ENCODE measurements at places on chromosomes 6 and 20.

DNA sequence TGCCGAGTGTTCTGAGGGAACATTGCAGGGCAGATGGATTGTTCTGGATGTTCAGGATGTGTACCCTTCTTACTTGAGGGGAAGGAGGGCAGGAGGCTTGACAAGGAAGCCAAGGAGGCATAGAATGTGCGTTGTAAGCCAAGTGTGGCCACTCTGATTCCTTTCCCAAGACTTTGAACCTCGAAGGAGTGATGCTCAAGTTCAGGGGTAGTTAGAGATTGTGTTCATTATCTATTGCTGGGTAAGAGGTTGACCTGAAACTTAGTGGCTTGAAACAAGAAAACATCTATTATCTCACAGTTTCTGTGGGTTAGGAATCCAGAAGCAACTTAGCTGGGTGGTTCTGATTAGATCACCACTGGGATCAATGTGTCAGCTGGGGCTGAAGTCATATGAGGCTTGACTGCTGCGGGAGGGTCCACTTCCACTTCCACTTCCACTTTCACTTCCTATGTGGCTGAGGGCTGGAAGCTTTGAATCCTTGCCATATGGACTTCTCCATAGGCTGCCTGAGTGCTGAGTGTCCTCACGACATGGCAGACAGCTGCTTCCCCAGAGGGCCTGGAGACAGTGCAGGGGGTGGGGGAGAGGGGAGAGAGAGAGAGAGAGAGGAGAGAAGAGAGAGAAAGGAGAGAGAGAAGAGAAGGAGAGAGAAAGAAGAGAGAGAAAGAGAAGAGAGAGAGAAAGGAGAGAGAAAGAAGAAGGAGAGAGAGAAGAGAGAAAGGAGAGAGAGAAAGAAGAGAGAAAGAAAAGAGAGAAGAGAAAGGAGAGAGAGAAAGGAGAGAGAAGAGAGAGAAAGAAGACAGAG, 6.9 kb upstream of the CD40 start:
- no peak for DNase-seq

DNA sequence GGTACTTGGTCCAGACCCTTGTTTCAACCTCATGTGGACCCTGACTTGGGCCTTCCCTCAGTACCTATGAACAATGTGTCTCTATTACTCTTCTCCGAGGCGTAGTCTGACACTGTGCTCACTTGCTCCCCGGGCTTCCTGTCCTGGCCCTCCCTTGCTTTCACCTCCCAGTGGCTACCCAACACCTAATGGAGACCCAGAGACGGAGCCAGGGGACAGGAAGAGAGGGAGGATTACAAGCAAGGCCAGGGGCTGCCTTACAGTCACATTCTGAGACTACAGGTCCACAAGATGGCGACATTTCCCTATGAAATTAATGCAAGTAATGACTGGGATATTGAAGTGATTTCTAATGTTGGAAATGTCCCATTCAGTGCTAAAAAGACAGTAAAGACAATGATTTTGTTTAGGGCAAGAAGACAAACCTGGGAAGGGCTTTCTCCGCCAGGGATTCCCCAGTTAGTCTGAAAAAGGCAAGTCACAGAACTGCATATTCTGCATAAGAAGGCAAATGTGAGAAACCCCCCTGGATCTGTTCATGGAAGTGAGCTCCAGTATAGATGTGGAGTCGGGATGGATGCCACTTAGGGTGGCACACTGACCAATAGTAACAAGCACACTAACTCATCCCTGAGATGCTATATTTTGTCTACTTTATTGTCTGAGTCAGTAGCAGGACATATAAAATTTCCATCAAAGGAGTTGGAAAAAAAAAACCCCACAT, 44.0 kb upstream of the ZBTB24 start:
- peak; percentile 80 for DNase-seq

- peak; percentile 61 for DNase-seq
Measured at GRCh38 chr6:41940759-41941279, 789 bp downstream of the CCND3 start.

- no peak for DNase-seq
Measured at GRCh38 chr6:143731789-143732188, 54.0 kb downstream of the PHACTR2 start.

GRCh38 chr6:6758915-6759654, 170.6 kb downstream of the LY86 start:
- DNase-seq, result peak; percentile 77

DNA sequence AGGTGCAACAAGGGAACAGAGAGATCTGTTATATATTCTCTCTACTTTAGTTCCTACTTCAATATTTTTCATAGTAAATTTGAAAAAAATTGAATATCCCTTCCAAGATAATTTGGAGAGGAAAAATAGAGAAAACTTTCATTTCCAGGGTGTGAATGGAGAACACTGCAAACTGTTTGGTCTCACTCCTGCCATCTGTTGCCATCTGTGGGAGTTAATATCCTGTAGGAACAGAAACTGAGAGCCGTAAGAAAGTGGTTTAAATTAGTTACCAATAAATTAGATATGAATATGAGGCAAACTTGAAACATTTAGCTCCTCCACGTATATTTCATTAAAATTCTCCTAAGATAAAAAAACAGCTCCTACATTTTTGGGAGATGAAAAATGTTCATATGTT, 4.2 kb downstream of the ZNF337 start:
- DNase-seq, result no peak

GRCh38 chr6:45988635-45989034, 27.0 kb downstream of the CLIC5 start:
- DNase-seq, result no peak

DNA sequence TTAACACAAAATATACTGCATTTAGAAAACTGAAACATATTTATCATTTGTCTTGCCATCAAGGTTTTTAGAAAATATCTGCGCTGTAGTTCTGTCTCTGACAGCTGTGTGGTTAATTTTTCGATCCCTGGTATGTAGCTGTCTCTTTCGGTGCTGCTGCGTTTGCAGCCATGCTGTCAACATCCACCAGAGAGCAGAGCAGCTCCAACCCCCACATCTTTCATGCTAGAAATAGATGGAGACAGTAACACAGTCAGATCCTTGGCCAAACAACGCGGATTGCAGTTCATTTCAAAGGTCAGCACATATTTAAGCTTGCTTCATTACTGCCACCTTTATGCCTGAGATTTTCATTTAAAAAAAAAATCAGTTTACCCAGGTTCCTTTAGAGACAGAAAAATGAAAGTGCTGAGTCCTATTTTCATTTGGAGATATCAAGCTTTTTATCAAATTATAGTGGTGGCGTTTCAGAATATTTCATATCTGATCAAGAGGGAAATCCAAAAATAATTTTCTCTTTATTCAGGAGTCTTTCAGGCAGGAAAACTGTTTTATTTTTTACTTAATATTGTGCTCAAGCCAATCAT, 157.7 kb upstream of the MMS22L start:
- DNase-seq, result peak; percentile 63

DNA sequence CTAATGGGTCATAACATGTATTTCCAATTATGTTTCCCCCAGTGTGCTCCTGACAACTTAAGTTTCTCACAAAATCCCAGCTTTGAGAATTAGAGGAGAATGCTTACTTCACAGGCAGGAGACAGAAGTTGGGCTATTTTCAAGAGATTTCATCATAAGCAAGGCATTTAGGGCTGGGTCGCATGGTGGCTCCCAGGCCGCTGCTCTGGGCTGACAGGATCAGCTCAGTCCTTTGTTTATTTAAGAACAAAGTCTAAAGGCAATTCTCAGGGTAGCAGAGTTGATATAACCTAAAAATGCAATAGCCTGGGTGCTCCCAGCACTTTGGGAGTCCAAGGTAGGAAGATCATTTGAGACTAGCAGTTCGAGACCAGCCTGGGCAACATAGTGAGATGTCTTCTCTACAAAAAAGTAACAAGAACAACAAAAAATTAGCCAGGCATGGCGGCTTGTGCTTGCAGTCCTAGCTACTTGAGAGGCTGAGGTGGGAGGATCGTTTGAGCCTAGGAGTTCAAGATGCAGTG, 10.9 kb downstream of the FOXQ1 start:
- DNase-seq, result peak; percentile 67

- no peak for DNase-seq
Measured at GRCh38 chr6:165905744-165906143, 242.7 kb upstream of the PDE10A start.

- DNase-seq, result no peak
Measured at GRCh38 chr6:161232010-161232409, 41.9 kb downstream of the AGPAT4 start.

DNA sequence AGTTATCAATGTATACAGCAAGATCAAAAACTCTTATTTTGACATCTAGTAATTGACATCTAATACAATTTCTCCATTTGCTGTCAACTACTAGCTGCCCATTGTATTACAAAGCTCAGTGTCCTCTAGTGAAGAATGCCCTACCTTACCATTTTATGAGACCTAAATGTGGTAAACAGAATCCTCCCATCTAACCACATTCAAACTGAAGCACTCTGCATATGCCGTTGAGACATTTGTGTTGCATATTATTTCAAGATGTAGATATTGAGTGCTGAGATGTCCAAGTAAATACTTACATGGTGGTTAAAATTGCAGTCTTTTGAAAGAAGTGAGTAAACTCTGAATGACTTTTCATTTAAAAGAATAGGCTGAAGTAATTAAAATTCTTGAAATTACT, 597 bp upstream of the GLYATL3 start:
- DNase-seq, result no peak

- no peak for DNase-seq
Measured at GRCh38 chr6:152471456-152472265, 165.5 kb downstream of the SYNE1 start.

GRCh38 chr6:71879016-71879415, 7.3 kb upstream of the RIMS1 start:
- DNase-seq, result no peak

DNA sequence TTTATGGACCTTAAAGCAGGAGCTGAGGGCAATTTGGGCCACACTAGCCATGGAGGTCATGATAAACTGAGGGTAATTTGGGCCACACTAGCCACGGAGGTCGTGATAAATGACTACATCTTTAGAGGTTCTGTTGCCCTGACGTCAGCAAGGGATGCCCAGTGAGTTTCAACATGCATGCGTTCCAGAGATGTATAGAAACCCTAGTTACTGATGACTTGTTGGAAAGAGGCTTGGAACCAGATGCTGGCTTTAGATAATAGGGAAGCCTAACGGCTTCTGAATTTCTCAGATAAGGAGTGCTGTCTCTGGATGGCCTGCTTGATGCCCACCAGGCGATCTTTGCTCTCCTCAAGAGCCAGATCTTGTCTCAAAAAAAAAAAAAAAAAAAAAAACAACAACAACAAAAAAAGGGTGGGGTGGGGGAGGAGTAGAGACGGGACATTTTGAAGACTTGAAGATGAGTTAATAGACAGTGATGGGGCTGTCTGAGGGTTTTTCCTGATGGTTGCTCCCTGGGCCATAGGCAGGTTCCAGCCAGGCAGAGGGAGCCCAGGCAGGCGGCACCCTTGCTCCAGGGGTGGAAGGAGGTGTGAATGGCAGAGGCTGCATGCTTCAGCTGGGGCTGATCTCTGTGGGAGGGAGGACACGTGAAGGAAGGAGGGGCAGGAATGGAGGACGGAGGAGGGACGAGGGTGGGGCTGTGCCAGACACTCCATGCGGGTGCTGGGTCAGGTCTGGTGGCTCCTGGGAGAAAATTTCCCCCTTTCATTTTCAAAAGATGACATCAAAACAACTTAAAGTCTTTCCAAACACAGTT, 27.0 kb upstream of the FRMD1 start:
- DNase-seq, result no peak

GRCh38 chr20:23249541-23249940, 101.0 kb upstream of the NXT1 start:
- no peak for DNase-seq

DNA sequence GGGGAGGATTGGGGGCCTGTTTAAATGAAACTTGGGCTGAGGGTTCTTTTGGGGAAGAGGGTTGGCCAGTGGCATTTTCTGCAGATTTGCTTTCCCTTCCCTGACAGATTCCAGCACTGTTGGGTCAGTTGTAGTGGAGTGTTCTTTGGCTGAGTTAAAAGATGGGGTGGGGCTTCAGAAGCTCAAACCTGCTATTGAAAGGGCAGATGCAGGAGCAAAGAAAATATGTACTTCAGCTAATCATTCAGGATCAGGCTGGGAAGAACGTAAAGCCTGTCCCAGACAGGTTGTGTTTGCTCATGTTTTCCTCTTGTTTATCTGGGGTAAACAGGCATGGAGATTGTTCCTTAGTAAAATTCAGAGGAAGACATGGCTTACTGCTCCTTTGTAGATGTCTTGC, 2.5 kb downstream of the SASH1 start:
- DNase-seq, result no peak

DNA sequence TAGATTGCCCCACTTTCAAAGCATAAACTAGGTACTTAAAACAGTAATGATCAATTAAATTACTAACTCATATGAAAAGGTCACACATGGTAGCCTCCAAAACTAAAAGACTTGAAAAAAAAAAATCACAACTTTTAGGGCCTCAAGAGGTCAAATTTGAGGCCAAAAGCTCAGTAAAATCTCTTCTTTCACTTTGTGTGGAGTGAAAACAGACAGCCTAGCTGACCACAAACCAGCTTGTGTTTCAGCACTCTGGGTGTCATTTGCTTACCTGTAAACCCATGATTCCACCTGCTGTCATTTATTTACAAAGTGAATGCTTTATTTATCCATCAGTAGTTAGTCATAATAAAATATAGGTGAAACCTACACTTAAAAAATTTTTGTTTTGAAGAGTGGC, 34.0 kb downstream of the GNAS start:
- no peak for DNase-seq

DNA sequence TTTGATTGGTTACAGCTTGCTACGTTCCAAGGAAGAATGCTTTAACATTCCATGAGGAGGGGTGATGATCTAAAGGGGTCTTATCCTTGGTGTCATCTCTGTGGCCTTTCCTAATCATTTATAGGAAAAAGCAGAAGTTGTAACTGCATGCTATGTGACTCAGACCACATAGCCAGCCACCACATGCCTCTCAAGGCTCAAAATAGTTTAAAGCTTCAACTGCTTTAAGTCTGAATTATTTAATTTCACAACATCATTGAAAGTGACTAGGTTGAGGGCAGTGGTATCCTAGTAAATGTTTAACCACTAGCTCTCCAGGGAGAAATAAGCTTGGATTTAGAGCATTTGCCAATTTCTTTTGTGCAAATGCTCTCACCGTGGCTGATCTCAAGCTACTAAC, 29.7 kb downstream of the MC3R start:
- DNase-seq, result no peak

DNA sequence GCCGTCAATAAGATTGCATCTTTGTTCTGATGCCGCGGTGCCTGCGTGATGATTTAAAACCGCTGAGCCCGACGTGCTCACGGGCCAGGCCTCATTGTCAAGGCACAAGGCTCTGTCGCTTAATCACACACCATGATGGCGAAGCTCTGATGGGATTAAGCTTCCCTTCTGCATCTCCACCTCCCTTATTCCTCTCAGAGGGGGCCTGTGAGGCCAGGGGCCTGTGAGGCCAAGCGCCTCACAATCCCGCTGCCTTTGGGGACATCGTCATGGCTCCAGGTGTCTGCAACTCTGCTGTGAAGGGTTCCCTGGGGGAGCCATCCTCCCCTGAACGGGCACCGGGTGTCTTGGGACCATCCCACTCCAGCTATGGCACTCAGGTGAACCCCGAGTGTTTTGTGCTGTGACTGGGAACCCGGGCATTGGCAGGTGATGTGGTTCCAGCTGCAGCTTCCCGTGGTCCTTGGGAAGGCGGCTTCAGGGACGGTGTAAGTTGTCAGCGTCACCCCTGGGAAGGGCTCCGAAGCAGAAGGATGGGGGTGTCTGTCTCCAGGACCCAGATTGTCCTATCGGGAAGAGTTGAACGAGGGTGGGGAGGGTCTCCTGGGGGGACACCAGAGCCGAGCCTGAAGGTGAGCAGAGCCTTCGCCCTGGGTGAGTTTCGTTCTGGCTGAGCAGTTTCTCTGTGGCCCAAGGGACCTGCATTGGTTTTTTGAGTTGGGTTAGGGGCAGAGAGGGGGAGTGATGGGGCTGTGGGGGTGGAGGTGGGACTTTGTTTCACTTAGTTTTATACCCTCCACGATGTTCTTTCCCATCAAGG, 18.0 kb upstream of the BHLHE23 start:
- DNase-seq, result no peak

GRCh38 chr20:44208770-44209169, 1.8 kb downstream of the OSER1 start:
- no peak for DNase-seq

All from hepatocyte (in vitro differentiated cells).